Psoas muscle (tissue), 8 donors: ENCODE measurements at places on chromosomes 2 and 18. TPM values are rescaled to one million over a fixed set of nuclear protein-coding genes. Genes with fewer than 3 reads are reported as not detected.

CSRNP3 gene
- 0.05 TPM for polyA plus RNA-seq

BMP10 gene
- polyA plus RNA-seq: not detected

EML6 gene
- 9.3 TPM for polyA plus RNA-seq

LONRF2 gene
- 0.22 TPM for polyA plus RNA-seq

SNORC gene
- 0.64 TPM for polyA plus RNA-seq

ZAP70 gene
- 0.94 TPM for polyA plus RNA-seq

CNGA3 gene
- 0.03 TPM for polyA plus RNA-seq

ZNF385B gene
- polyA plus RNA-seq: 8.8 TPM
